Stimulated activated CD8-positive, alpha-beta memory T cell treated with anti-CD3 and anti-CD28 coated beads, Interleukin-4, amount 100 ng/mL, for 24 hours (primary cell): ENCODE measurements at places on chromosomes 6 and 20.

DNA sequence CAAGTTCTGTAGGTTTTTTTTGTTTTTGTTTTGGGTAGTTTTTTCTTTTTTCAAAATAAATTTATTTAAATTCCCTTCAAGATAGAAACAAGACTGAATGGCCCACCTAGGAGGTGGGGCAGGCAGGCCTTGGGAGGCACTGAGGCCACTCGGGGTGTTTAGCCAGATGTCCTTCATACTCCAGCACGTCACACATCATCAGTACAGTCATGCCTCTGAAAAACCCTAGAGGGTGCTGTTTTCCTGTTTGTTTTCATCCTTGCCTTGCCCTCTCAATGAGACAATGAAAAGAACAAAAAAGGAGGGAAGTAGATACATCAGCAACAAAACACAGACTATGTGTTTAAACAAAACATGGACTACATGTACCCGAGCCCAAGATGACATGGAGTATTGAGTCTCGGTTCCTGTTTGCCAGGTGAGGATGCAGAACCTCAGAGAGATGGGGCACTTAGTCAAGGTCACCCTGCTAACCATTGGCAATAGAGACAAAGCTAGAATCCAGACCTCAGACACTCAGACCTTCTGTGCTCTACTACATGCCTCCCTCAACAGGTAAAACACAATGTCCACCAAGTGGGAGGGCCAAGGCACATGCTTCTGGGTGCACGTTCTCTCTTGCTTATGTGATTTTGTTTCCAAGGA lies 26.8 kb upstream of the CLIC5 start:
- no peak for DNase-seq

DNA sequence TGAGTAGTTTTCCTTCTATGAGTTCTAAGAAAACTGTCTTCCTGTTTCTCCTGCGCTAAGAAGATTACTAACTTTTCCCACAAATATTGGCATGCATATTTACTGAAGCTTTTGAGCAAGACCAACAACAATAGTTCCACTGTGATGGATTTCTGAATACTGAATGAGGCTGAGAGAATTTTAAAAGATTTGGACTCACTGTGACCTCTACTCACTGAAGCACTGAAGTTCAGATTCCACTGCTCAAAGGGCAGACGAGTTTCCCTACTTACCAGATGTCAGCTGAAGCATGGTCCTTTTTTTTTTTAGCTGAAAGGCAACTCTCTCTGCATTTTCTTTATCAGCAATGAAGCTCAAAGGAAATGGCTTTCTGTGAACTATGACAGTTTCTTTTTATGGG lies 718.5 kb downstream of the RFPL4B start:
- DNase-seq: no peak

- DNase-seq: no peak
Measured at GRCh38 chr6:69917834-69918233, 51.5 kb downstream of the COL19A1 start.

GRCh38 chr20:57879437-57879778 lies 169.6 kb upstream of the PMEPA1 start:
- no peak for DNase-seq

- no peak for DNase-seq
Measured at GRCh38 chr6:19571176-19571575, 266.0 kb upstream of the ID4 start.

DNA sequence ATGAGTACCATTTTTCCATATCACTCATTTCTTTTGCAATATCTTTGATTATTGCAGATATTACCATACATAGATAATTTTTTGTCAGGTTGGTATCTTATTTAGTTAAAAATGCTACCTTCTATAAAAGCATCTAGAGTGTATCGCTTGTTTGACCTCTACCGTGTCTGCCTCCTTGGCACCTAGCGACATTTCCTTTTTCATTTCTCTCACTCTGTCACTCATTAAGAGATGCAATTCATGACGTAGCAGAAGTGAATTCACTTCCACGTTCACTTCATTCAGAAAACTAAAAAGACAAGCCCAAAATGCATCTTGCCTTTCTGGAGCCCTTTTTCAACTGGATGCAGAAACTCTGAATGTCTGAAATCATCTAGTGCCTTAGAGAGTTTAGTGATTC lies 172.9 kb downstream of the MMS22L start:
- no peak for DNase-seq

- no peak for DNase-seq
Measured at GRCh38 chr6:35706468-35706867, 17.8 kb upstream of the FKBP5 start.

- peak; percentile 26 for DNase-seq
Measured at GRCh38 chr20:51318058-51318949, 224.2 kb downstream of the NFATC2 start.

DNA sequence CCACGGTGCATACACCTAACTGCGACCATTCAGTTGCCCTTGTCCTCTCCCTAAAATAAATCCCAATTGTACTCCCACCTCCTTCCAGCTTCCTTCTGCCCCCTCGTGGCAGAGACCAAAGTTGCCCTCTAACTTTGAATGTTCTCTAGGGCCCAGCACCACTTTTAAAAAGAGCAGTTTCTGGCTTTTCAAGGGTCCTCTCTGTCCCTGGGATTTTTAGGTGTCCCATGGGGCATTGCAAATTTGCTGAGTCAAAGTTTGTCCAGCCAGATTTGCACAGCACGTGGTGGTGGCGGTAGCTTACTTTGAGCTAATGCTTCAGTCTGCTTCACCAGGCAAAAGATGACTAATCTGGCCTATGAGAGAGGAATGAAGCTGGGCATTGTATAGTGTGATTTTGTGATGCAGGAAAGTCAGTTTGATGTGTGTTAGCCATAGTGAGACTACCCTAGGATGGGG lies 100.2 kb downstream of the PERP start:
- DNase-seq: no peak

DNA sequence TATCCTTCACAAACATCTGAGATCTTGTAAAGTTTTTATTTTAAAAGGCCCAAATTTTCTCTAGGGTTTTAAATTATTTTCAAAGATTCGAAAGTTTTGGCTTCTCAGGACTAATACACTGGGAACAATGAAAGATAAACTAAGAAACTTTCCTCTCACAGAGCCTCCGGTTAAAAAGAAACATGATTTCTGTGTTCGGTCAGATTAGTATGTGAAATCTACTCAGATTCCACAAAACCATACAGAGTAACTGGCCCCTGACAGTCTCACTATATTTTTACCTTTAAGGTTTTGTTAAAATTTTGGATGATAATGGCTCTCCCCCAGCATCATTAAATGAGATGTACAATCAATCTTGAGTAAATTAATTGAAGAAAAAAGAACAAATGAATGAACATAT lies 471.0 kb downstream of the COL12A1 start:
- DNase-seq: no peak

- DNase-seq: no peak
Measured at GRCh38 chr6:37632291-37632690, 65.4 kb downstream of the MDGA1 start.

DNA sequence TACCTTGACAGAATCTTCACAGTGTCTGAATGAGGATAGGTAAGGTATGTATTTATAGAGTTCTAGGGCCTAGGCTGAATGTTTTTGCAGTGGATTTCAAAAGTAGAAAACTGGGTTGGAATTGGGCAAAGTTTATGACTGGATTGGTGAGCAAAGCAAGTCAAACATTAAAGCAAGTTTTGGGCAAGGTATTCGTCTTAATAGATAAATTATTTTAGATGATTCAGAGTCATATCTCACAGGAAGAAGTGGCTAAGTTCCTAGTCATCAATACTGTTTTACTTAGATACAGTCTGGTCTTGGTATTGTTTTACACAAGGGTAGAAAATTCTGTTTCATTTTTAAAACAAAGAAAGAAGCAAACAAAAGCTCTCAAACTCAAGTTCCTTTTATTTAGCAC lies 284.1 kb upstream of the EPHA7 start:
- no peak for DNase-seq

- DNase-seq: no peak
Measured at GRCh38 chr6:53377793-53378192, 29.0 kb upstream of the ELOVL5 start.

GRCh38 chr6:168535711-168536110 lies 94.7 kb downstream of the SMOC2 start:
- no peak for DNase-seq

DNA sequence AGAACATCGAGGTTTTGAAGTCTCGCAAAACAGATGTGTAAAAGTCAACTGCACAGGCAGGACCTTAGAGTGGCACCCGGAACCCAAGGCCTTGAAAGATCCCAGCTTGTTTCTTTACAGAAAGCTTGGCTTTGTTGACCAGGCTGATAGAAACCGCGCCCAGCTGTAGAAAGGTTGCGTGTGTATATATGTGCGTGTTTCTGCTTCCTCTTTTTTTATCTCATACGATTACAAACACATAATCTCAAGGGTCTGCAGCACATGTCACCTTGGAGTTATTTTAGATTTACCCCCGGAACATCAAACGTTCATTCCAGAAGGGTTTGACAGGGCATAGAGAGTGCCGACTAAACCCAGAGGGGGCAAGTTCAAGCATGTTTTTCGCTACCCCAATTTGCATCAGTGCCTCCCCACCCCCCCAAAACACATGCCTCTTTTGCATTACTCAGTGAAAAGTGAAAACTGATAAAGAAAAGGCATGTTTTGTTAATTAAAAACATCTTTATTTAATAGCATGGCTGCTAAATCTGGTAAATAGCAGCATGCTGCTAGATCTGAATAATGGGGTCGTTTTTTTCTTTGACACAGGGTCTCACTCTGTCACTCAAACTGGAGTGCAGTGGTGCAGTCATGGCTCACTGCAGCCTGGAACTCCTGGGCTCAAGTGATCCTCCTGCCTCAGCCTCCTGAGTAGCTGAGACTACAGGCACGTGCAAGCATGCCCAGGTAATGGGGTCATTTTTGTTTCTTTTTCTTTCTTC lies 33.2 kb upstream of the NCOA3 start:
- DNase-seq: no peak

- no peak for DNase-seq
Measured at GRCh38 chr20:57759724-57760123, 49.9 kb upstream of the PMEPA1 start.

DNA sequence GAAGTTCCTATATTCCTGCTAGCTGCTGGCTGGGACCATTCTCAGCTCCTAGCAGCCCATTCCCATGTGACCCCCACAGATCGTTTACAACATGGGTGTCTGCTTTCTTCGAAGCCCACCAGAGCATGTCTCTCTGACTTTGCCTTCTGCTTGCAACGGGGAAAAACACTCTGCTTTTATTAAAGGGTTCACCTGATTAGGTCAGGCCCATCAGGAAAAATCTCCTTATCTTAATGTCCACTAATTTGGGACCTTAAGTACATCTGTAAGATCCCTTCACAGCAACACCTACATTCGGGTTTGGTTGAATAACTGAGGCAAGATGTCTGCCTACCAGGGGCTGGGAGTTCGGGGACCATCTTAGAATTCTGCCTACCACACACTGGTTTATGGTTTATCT lies 496.9 kb downstream of the CDKAL1 start:
- no peak for DNase-seq

- no peak for DNase-seq
Measured at GRCh38 chr20:8152183-8152582, 20.1 kb downstream of the PLCB1 start.

- DNase-seq: no peak
Measured at GRCh38 chr6:6869094-6869493, 238.7 kb upstream of the RREB1 start.

GRCh38 chr6:13421425-13422059 lies 65.9 kb downstream of the GFOD1 start:
- DNase-seq: no peak

DNA sequence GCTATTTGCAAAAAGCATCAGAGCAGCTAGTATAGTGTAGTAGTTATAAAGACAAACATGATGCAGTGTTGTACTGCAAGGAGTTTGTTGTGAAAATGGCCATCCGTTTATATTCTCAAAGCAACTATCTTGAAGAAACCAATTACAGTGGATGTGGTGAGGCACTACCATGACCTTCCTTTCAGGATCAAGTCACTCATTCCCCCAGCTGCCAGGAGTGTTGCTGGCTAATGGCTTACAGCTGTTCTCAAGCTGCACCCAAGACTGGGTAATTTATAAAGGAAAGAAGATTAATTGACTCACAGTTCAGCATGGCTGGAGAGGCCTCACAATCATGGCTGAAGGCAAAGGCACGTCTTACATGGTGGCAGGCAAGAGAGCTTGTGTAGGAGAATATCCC lies 29.0 kb downstream of the ADGRF4 start:
- DNase-seq: no peak

- DNase-seq: no peak
Measured at GRCh38 chr6:16334671-16335070, 96.3 kb downstream of the GMPR start.
